Nephron progenitor cell (in vitro differentiated cells): ENCODE measurements at places on chromosomes 11 and 22.

- peaks cover 7% of the 10 kb centered on the region for H3K27me3 ChIP-seq
- H3K27ac ChIP-seq: peak overlapping the region; percentile 39
- H3K4me1 ChIP-seq: peaks cover 24% of the 10 kb centered on the region
- peaks cover 5% of the 10 kb centered on the region for H3K36me3 ChIP-seq
- H3K4me3 ChIP-seq: no peak overlapping the region
These were observed 25.4 kb downstream of the KCNJ4 start for GRCh38 chr22:38429499-38430068.

DNA sequence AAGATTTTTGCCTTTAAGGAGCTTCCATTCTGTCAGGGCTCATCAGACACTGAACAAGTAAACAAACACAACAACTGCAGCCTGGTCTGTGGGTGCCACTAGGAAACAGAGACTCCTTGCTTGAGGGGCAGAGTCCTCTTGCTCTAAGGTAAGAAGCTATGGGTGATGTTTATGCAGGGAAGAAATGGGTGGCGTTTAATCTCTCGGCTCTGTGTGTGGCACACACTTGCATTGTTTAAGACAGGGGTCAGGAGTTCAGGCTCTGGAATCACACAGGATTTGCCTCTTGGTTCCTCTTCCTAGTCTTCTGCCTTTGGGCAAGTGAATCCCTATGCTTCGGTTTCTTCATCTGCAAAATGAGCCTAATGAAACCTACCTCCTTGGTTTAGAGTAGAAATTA lies 90.3 kb downstream of the PRR5L start:
- H3K27me3 ChIP-seq: peaks cover 5% of the 10 kb centered on the region
- no peak overlapping the region for H3K4me3 ChIP-seq
- peaks cover 10% of the 10 kb centered on the region for H3K36me3 ChIP-seq
- H3K27ac ChIP-seq: no peak overlapping the region
- H3K4me1 ChIP-seq: peaks cover 8% of the 10 kb centered on the region
- no peak for DNase-seq

- H3K36me3 ChIP-seq: peaks cover 36% of the 10 kb centered on the region
- no peak overlapping the region for H3K27ac ChIP-seq
- H3K4me3 ChIP-seq: peak overlapping the region; percentile 2
- no peaks in the 10 kb centered on the region for H3K27me3 ChIP-seq
These were observed 96.0 kb downstream of the PARVA start for GRCh38 chr11:12473381-12473780.

- no peaks in the 10 kb centered on the region for H3K36me3 ChIP-seq
- H3K27ac ChIP-seq: no peak overlapping the region
- no peaks in the 10 kb centered on the region for H3K27me3 ChIP-seq
- H3K4me3 ChIP-seq: no peak overlapping the region
- DNase-seq: no peak
- peaks cover 8% of the 10 kb centered on the region for H3K4me1 ChIP-seq
These were observed 183.2 kb downstream of the MSANTD4 start for GRCh38 chr11:105838668-105839384.

- H3K4me1 ChIP-seq: no peaks in the 10 kb centered on the region
- no peaks in the 10 kb centered on the region for H3K36me3 ChIP-seq
- H3K4me3 ChIP-seq: no peak overlapping the region
- H3K27ac ChIP-seq: no peak overlapping the region
- H3K27me3 ChIP-seq: peaks cover 4% of the 10 kb centered on the region
These were observed 72.0 kb downstream of the SLC5A12 start for GRCh38 chr11:26649884-26650283.

GRCh38 chr11:126384449-126385070 lies 29.1 kb downstream of the ST3GAL4 start:
- no peaks in the 10 kb centered on the region for H3K27me3 ChIP-seq
- no peak overlapping the region for H3K4me3 ChIP-seq
- peaks cover 5% of the 10 kb centered on the region for H3K36me3 ChIP-seq
- H3K4me1 ChIP-seq: peaks cover 36% of the 10 kb centered on the region
- H3K27ac ChIP-seq: no peak overlapping the region

DNA sequence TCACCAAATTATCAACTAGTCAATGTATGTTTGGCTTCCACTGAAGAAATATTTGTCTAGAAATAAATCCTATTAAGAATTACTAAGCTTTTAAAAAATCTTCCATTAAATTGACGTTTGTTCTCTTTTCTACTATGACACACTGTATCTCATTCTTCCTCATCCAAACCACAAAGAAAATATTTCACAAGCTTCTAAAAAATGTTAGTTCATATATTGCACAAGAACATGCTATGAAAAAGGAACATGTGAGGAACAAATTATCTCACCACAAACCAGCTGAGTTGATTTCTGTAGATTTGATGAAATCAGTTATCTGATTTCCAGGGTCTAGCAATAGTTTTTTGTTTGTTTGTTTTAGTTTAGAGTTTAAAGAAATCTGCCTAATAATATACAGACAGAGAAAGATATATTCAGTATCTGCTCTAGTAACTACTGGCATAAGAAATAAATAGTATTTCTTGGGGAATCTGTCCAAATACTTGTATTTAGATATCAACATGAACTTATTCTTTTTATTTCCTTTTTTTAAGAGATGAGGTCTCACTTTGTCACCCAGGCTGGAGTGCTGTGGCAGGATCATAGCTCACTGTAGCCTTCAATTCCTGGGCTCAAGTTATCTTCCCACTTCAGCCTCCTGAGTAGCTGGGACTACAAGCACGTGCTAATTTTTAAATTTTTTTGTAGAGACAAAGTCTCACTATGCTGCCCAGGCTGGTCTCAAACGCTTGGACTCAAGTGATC lies 161.7 kb downstream of the ATG16L2 start:
- no peaks in the 10 kb centered on the region for H3K27me3 ChIP-seq
- H3K4me3 ChIP-seq: no peak overlapping the region
- H3K4me1 ChIP-seq: peaks cover under 1% of the 10 kb centered on the region
- H3K27ac ChIP-seq: no peak overlapping the region
- DNase-seq: no peak

DNA sequence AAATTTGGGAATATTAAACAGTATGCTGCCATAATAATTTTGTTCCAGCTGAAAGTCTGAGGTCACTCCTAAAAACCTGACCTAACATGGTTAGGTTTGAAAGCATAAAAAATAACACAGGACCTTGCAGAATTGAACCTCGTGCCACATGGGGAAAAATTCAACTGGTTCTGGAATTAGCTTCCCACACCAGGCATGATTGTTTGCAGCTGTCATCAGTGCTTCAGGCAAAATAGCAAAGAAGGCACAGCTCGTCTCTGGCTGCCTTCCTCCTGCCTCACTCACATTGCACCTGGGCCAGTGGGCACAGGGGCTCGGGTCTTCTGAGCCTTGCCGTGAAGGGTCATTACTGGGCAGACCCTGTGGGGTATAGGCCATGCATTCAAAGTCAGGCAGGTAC lies 153.8 kb upstream of the ARHGAP20 start:
- H3K27me3 ChIP-seq: peaks cover 4% of the 10 kb centered on the region
- no peaks in the 10 kb centered on the region for H3K36me3 ChIP-seq
- no peak overlapping the region for H3K27ac ChIP-seq
- H3K4me3 ChIP-seq: no peak overlapping the region

- H3K4me1 ChIP-seq: peaks cover 32% of the 10 kb centered on the region
- H3K36me3 ChIP-seq: peaks cover 39% of the 10 kb centered on the region
- no peak for DNase-seq
- no peak overlapping the region for H3K4me3 ChIP-seq
These were observed 8.8 kb upstream of the ST14 start for GRCh38 chr11:130150790-130151189.

DNA sequence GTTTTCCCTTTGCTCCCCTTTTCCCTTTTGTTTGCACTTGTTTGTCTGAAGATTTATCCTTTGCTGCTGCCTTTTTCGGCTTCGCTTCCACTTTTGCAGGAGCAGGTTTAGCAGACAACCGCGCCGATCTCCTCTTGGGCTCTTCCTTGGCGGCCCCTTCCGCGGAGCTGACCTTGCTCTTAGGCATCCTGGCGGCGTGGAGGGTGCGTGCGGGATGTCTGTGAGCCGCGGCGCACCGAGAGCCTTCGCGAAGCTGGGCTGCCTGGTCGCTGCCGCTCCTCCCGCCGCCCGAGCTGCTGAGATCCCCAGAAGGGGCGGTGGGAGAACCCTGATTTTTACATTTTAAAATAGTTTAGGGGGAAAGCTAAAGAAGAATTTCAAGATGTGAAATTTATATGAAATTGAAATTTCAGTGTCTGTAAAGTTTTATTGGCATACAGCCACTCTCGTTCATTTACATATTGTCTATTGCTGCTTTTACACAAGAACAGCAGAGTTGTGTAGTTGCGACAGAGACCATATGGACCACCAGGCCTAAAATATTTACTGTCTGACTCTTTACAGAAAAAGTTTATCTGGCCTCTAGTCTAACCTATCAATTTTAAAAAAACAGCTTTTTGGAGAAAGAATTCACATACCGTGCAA lies 105.2 kb upstream of the RRM1 start:
- peaks cover 5% of the 10 kb centered on the region for H3K4me1 ChIP-seq
- H3K36me3 ChIP-seq: peaks cover 31% of the 10 kb centered on the region
- no peak overlapping the region for H3K27ac ChIP-seq
- H3K4me3 ChIP-seq: peak overlapping the region; percentile 55
- peak; percentile 25 for DNase-seq

DNA sequence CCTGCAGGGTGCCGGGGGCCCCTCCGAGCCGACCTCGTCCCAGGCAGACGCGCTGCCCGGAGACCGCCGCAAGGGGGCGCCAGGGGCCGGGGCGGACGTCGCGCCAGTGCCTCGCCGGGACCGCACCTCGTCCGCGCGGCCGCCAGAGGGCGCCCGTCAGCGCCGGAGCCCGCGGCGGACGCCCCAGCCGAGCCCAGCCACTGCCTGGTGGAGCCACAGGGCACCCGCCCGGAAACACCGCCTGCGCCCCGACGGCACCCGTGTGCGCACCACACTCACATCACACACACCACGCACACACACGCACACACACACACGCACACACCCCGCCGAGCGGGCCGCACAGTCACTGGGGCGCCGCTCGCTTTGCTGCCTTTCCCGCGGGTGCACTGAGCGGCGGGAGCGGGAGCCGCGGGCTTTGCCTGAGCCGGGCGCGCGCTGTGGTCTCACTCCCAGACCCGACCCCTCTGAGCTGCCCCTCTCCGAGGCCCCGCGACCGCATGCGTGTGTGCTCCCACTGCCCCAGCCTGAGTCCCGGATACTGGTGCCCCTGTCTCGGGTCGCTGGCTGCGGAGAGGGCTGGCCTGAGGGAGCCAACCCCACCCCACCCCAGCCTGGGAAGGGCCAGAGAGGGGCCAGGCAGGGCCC lies 449.3 kb downstream of the OPCML start:
- peak; percentile 92 for DNase-seq
- no peaks in the 10 kb centered on the region for H3K36me3 ChIP-seq
- H3K4me1 ChIP-seq: no peaks in the 10 kb centered on the region

DNA sequence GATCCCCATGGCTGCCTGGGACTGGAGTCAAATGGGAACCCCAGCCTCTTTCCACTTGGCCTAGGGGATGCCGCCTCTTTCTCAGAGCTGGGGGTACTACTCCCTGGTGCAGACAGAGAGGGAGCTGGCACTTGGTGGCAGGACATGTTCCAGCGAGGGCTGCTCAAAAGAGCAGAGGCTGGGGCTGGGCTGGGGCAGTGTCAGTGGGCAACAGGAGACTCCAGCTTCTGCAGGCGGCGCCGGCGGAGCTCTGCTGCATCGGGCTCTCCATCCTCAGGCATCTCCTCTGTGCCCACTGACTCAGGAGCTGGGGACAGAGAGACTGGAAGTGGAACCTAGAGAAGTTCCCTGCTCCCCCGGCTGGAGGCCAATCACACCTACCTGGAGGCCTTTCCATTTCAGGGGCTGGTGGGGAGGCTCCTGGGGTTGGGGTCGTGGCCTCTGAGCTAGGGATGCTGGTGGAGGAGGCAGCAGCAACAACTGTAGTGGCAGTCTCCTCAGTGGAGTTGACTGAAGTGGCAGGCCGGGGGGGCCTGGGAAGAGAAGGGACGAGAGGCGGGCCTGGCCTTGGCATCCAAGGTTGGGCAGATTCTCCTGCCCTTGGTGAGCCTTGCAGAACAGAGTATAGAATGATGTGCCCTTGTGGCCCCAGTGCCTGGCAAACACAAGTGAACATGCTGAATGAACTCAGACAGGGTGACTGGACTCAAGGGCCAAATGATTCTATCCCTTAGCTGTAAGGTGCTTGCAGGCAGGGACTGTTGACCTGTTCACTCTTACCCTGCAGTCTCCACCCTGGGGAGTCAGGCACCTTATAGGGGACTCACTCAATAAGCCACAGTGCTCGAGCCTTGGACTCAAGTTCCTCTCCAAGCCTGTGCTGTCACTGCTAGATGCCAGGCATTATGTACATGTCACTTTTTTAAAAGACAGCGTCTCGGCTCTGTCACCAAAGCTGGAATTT lies 5.9 kb downstream of the SYVN1 start:
- no peak overlapping the region for H3K4me3 ChIP-seq
- H3K36me3 ChIP-seq: peaks cover 22% of the 10 kb centered on the region
- H3K27ac ChIP-seq: peak overlapping the region; percentile 81
- DNase-seq: no peak

GRCh38 chr22:43478621-43479300 lies 66.9 kb downstream of the MPPED1 start:
- H3K4me1 ChIP-seq: peaks cover 17% of the 10 kb centered on the region
- H3K36me3 ChIP-seq: no peaks in the 10 kb centered on the region
- DNase-seq: no peak
- H3K27ac ChIP-seq: no peak overlapping the region
- no peak overlapping the region for H3K4me3 ChIP-seq

DNA sequence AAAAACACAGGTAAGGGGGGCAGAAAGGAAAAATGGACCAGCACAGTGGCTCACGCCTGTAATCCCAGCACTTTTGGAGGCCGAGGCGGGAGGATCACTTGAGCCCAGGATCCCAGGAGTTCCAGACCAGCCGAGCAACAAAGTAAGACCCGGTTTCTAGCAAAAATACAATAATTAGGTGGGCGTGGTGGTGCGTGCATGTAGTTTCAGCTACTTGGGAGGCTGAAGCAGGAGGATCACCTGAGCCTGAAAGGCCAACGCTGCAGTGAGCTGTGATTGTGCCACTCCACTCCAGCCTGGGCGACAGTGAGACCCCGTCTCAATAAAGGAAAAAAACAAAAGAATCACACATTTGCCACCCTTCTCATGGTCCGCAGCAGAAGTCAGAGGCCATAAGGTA lies 519.4 kb downstream of the BRD1 start:
- no peak overlapping the region for H3K4me3 ChIP-seq
- H3K4me1 ChIP-seq: peaks cover 2% of the 10 kb centered on the region
- no peaks in the 10 kb centered on the region for H3K36me3 ChIP-seq
- H3K27me3 ChIP-seq: peaks cover 32% of the 10 kb centered on the region

GRCh38 chr22:41964112-41964491 lies 5.1 kb upstream of the SEPTIN3 start:
- peaks cover 28% of the 10 kb centered on the region for H3K4me1 ChIP-seq
- H3K36me3 ChIP-seq: no peaks in the 10 kb centered on the region
- peak overlapping the region; percentile 56 for H3K27ac ChIP-seq

- peaks cover 42% of the 10 kb centered on the region for H3K4me1 ChIP-seq
- H3K4me3 ChIP-seq: no peak overlapping the region
- H3K27me3 ChIP-seq: no peaks in the 10 kb centered on the region
- DNase-seq: no peak
- peaks cover 43% of the 10 kb centered on the region for H3K36me3 ChIP-seq
These were observed 66.2 kb downstream of the CADM1 start for GRCh38 chr11:115437902-115438575.
